Activated CD8-positive, alpha-beta memory T cell treated with anti-CD3 and anti-CD28 coated beads for 4 hours (primary cell): ENCODE measurements at places on chromosomes 2 and 18.

GRCh38 chr2:241935314-241935713 lies 65.8 kb downstream of the RTP5 start:
- no peak for DNase-seq

DNA sequence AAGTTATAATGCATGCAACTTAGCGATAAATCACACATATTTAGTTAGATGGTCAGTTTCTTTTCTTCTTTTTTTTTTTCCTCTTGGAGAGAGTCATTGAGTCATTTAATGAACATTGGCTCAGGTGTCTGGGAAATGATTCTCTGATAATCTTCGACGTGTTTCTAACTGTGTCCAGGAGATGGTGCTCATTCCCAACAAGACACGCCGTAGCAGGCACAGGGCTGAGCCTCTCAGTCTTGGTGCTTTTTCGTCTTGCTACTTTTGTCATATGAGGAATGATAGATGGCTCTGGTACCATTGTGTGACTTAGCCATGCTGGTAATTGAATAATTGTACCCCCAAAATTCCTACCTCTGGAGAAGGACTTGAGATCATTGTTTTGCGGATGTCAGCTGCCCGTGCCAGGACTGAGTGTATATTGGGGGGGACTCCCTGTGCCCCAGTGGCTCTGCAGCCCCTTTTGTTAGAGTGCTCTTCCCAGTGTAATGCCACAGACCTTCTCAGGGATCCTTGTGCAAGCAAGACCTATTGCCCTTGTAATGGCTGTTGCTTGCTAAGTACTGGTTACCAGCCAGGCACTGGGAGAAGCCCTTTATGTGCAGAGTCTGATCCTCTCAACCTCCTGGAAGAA lies 107.6 kb upstream of the CYRIA start:
- no peak for DNase-seq

DNA sequence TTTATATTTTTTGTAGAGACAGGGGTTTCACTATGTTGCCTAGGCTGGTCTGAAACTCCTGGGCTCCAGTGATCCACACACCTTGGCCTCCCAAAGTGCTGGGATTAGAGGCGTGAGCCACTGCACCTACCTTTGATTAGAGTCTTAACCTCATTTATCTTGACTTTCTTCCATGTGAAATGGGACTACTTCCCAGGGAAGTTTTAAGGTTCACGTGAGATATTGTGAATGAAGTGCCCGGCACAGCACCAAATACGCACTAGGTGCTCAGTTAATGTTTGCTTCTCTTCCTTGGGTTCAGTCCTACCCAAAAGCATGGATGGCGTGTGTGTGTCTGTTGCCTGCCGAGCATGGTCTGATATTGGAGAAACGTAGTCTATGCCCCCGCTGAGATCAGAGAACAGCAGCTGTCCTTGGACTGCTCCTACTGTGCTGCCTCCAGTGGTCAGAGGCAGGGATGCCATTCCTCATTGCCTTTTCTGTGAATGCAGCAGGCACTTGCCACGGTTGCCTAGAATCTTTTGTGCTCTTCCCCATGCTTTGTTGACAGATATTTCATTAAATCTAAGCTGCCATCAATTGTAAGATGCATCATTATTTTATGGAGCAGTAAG lies 12.3 kb upstream of the TFCP2L1 start:
- no peak for DNase-seq

DNA sequence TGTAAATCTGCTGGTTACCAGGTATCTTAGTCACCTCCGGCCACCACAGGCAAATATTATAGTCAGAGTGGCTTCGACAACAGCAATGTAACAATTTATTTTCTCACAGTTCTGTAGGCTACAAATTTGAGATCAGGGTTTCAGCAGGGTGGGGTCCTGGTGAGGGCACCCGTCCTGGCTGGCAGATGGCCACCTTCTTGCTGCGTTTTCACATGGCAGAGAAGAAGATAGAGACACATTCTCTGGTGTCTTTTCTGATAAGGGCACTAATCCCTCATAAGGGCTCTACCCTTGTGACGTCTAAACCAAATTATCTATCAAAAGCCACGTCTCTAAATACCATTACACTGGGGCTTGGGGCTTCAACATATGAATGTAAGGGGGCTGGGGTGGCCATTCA lies 843.2 kb upstream of the FANCL start:
- DNase-seq, result no peak
